ENCODE measurements at places on chromosomes 11 and 22.

DNA sequence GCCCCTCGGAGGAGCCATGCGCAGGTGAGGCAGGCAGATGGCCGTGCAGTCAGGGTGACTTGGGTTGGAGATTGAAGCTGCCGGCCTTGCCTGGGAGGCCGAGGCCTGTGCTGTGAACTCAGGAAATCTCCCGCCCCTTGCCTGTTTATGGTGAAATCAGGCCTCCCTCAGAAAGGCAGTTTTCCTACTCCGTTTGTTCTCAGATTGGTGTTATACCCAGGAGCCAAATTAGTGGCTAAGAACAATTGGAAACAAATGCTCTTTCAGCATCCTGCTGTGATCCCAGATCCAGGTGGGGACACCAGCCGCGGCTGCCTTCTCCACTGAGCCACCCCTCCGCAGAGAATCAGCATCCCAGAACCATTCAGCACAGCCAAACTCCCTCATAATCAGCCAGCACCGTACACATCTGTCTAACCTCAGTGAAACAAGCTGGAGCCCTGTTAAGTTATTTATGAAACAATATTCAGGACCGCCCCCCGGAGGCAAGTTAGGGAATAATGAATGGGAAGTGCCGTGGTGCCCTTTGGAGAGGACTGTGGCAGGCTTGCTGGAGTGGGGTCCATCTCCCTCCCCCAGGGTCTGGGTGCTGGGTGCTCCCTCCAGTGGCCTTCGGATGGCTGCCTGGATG is 60.0 kb downstream of the PKNOX2 start:
- DNase-seq: peak; percentile 45

GRCh38 chr11:131025421-131026125 is 109.3 kb upstream of the SNX19 start:
- no peak for DNase-seq

DNA sequence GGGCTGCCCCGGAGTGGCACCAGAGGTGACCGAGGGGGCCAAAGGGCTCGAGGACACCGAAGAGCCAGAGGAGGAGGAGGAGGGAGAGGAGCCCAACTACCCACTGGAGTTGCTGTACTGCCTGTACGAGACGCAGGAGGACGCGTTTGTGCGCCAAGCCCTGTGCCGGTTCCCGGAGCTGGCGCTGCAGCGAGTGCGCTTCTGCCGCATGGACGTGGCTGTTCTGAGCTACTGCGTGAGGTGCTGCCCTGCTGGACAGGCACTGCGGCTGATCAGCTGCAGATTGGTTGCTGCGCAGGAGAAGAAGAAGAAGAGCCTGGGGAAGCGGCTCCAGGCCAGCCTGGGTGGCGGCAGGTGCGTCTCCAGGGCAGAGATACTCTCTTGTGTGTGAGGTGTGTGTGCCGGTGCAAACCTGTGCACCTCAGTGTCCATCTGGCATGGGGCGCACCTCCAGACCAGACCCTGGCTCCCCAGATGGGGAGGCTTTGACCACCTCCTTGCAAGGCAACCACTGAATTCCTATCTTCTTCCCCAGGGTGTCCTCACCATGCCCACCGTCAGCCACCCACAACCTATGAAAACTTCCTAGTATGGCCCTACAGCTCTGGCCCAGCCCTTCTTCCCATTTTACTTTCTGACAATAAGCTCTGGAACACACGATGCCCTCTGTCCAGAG is 3.4 kb downstream of the NLRP6 start:
- DNase-seq: no peak

DNA sequence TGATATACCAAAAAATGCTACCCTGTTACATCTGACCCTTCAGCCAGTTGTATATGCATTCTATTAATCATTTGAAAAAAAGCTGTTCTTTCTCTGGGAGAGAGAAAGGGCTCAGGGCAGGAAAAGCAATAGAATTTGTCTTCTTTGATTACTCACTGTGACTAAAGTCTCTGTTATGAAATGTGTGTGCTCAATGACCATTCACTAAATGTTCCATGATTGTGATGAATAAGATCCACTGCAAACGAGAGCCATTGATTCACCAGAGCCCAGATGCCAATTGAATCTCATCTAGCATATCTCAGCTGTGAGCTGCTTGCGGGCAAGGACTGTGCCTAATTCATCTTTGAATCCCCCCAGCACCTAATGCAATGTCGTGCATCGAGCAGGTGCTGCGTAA is 184.3 kb downstream of the OPCML start:
- peak; percentile 6 for DNase-seq

DNA sequence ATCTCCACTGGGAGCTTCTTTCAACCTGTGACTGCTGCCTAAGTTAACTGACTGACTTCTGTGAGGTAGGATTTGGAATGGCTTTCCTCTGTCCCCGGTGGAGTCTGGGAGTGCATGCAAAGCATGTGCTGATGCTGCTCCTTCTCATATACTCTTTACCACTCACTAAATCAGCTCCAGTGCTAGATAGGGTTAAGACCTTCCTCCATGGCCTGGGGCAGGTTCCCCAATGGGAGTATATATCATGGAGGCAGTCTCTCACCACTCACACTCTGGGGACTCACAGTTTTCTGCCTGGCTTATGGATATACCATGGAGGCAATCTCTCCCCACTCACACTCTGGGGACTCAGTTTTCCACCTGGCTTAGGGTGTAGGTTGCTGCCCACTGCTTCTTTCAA is 10.1 kb upstream of the FANCF start:
- DNase-seq: no peak

All from iris pigment epithelial cell (primary cell).